ENCODE measurements at places on chromosomes 13 and 19.

DNA sequence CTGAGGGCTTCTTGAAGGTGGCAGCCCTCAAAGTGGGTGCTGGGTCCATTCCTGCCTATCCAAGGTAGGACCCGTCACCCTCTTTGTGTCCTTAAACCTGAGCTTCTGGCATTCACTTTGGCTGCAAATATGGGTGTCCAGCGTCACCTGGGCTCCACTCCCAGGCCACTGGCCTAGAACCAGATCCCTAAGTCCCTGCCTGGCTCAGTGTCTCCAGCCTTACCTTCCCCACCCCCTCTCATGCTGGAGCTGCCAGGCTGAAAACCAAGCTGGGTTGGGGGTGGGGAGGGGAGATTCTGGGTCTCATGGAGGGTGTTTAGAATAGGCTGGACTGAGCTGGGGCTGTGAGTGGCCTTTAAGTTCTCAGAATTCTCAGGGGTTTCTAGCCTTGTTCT lies 12.4 kb downstream of the PDE4A start:
- DNase-seq = no peak

DNA sequence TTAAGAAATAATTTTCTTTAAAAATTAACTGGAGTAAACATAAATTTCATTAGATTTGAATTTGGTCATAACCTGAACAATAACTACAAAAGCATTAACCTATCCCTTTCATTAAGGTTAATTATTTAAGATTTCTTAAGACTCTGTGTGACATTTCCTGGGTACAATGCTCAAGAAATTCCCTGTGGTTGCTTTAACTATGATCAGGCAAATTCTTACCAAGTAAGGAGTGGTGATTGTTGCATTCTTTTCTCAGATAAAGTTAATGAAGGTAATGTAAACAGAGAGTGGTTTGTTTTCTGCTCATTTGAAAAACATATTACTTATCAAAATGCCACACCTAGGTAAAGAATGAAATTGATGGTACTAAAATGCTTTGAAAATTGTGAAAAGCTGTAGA lies 114.8 kb upstream of the MIR17HG start:
- no peak for DNase-seq

GRCh38 chr19:23283925-23284324 lies 33.7 kb upstream of the ZNF724 start:
- DNase-seq = peak; percentile 26

DNA sequence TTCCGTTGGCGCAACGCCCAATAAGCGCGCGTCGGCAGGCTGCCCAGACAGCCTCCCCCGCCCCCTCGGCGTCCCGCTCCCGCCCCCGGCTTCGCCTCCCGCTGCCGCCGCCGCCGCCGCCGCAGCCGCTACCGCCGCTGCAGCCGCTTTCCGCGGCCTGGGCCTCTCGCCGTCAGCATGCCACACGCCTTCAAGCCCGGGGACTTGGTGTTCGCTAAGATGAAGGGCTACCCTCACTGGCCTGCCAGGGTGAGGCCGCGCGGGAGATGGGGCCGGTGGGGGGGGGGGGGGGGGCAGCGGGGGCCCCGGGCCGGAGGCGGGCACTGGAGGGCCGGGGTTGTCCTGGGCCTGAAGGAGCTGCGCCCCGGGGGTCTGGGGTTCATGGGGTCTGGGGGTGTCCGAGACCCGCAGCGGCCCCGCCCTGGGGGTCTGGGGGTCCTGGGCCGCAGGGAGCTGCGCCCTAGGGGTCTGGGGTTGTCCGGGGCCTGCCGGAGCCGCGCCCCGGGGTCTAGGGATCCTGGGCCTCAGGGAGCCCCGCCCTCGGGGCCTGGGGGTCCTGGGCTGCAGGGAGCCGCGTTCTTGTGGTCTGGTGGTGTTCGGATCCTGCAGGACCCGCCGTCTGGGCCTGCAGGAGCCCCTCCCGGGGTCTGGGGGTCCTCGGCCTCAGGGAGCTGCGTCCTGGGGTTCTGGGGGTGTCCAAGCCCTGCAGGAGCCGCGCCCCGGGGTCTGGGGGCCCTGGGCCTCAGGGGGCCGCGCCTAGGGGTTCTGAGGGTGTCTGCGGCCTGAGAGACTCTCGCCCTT lies at the start of gene HDGFL2:
Gene HDGFL2, plus strand, starts transcription at position 124 of the 801 bp plus-strand sequence. Its CDS starts 54 bp downstream, at position 178.
- DNase-seq = no peak

DNA sequence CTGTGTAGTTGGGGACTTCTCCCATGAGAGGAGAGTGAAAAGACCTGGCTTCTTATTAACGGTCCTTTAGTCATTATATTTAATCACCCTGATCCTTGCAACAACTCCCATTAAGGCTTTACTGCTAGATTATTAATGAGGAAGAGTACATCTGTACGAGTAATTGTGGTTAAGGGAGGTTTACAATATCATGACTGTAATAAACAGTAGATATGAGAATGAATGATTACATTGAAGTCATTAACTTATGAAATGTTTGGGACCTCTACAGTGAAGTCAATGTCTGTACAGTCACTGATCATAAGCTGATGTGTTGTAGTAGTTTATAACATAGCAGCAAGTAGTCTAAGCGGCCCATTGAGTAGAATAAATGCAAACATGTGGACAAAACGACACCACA lies 24.7 kb downstream of the FGF9 start:
- DNase-seq = no peak

DNA sequence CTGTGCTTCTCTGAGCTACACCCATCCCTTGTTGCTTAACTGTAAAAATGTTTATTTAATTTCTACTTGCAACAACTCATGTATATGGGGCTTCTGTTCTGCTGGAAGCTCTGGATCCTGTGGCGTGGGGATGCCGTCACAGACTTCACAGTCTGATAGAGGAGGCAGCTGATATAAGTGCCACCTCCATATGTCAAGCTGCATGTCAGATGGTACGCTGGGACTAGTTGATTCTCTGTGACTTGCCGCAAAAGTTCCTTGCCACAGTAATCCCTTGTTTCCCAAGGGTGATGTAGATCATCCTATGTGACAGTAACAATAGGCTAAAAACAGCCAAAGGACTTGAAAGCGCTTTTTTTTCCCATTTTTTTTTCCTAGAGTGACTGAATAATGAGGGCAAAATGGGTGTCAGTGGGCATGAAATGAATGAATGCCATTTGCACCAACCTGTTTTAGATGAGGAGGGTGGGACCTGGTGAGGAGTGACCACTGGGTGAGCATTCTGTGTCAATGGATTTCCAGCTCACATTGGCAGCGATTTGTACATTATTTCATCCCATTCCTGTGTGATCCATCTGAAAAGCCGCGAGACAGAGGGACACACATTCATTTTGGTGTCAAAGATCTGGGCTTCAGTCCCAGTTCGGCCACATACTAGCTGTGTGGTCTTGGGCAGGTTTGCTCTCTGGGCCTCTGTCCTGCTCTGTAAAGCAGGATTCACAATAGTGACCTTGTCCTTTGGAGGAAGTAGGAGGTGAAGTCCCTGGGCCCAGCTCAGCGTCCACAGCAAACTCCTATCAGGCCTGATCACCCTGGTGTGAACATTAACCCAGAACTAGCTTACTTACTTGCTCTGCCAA lies 88.9 kb upstream of the RNF113B start:
- no peak for DNase-seq

DNA sequence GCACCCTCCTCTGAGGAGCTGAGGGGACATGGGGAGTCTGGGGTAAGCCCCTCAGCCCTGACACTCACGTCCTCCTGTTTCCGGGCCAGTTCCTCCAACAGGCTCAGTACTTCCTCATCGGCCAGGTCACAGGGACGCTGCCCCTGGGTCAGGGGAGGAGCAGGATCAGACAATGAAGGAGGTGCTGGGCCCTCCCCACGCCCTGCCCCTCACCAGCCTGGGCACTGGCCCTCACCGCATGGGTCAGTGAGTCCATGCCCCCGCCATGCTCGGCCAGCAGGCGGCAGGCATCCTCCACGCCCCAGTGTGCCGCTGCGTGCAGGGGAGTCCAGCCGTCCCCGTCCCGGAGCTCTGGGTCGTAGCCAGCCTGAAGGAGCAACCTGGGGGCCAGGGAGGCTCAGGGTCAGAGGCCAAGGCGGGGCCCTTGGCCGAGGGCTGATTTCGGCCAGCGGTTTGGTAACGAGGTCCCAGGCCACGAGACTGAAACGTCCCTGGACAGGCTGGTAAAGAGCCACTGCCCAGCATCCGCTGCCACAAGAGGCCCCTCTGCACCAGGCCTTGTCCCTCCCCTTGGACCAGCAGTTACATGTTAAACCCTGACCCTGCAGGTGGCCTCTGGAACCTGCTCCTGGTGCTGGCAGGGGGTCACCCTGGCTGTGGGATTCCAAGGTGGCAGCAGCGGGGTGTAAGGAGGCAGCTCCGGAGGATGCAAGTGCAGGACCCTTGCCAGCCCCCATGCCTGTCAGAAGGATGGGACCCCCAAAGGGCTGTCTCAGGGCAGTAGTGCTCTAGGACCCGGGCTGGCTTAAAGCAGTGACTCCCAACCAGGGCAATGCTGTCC lies 18.5 kb downstream of the PPP1R12C start:
- DNase-seq = no peak

- DNase-seq = no peak
Measured at GRCh38 chr13:92972751-92973150, 253.9 kb upstream of the GPC6 start.

All from KG1 (cell line).